ENCODE measurements at places on chromosomes 11 and 22.

DNA sequence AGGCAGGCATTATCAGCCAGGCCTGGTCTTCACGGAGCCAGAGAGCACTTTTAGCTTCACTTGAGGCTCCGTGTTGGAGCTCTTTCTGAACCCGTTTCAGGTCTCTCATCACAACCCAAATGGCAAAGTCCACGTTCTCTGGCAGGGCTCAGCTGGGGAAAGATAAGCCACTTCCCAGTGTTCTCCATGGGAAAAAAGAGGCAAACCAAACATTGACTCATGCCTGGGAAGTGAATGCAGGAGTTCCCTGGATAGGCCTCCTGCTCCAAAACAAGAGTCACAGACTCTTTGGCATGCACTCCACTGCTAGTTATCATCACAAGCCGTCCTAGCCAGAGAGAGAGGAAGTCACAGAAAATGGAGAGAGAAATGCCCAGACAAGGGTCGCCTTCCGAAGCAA is 11.6 kb downstream of the OPCML start:
- no peak for DNase-seq

DNA sequence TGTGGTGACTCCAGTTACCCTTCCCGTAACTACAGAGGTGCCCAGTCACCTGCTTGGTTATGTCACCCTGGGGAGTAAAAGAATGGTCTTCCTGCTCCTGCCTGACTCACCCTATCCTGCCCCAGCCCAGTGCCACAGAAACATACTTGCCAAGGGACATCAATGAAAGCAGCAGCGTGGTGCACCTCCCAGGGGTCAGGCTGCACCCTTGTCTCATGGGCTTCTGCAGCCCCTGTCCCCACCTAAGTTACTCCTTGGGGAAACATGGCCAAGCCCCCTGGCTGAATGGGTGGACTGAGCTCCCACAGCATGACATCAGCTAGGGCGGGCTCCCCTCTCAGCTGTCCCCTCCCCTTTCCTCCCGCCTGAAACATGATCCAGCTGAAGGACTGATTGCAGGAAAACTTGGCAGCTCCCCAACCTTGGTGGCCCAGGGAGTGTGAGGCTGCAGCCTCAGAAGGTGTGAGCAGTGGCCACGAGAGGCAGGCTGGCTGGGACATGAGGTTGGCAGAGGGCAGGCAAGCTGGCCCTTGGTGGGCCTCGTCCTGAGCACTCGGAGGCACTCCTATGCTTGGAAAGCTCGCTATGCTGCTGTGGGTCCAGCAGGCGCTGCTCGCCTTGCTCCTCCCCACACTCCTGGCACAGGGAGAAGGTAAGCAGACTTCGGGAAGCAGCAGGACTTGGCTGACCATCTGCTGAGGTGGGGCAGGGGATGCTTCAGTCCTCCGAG is at the start of gene HTR3A:
Gene HTR3A, plus strand, starts transcription at position 368 of the 730 bp plus-strand sequence. Its CDS starts 218 bp downstream, at position 586.
- no peak for DNase-seq

- no peak for DNase-seq
These were observed 267.2 kb upstream of the SYN3 start for GRCh38 chr22:33325232-33326004.

GRCh38 chr11:66017321-66017720 is 5.5 kb downstream of the CST6 start:
- no peak for DNase-seq

GRCh38 chr11:93542811-93543229 is 371 bp downstream of the SMCO4 start:
- DNase-seq = no peak

DNA sequence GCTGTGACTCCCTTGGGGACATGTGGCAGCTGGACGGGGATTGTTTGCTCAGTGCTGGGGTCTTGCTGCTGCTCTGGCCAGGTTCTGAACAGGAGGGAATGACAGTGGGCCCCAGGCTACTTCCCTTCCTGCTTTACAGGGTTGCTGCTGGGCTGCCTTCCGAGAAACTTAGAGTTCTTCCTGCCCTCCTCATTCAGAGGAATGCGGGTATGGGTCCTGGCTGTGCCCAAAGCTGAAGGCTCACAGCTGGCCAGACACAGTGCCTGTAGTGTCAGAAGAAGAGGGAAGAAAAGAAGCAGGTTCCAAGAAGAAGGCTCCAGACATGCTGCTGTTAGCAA is 108.3 kb upstream of the PARVA start:
- no peak for DNase-seq

- DNase-seq = no peak
These were observed 22.0 kb upstream of the CABP2 start for GRCh38 chr11:67545280-67545679.

All from SIG-M5 (cell line).